Jurkat, Clone E6-1 (cell line): ENCODE measurements at places on chromosomes 13 and 19.

DNA sequence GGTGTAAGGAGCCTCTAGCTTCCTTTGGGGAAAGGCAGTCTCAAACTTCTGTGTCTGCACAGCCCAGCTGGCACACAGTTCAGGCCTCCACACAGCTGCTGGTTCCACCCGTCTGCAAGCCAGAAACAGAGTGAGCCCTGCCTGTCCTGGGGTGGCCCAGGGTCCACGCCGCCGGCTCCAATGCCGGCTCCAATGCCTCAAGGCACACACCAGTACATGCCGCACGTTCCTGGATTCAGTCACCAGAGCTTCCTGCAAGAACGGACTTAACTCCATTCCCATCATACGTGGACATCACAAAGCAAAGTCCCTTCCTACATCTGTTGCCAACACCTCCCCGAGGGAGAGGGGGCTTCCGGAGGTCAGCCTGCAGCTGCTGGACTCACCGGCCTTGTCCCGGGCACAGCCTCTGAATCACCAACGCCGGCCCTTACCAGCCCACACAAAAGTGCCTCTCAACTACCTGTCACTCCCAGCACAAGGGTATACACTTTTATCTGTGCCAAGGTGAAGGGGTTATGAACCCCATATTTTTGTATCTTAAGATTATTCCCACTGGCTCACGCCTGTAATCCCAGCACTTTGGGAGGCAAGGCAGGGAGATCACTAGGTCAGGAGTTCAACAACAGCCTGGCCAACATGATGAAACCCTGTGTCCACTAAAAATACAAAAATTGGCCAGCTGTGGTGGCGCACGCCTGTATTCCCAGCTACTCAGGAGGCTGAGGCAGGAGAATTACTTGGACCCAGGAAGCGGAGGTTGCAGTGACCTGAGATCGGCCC, 8.5 kb downstream of the SH3GL1 start:
- no peak for DNase-seq

- DNase-seq, result peak; percentile 37
These were observed 23.9 kb upstream of the OXGR1 start for GRCh38 chr13:97018029-97018819.

- DNase-seq, result no peak
These were observed 4.8 kb downstream of the ATP4A start for GRCh38 chr19:35558400-35559280.

GRCh38 chr13:95507991-95508390, 44.5 kb upstream of the CLDN10 start:
- DNase-seq, result no peak

- no peak for DNase-seq
These were observed 165.4 kb downstream of the GPC5 start for GRCh38 chr13:91563799-91564198.
